Activated CD4-positive, alpha-beta T cell treated with anti-CD3 and anti-CD28 coated beads, Interleukin-2, amount 10 ng/mL, durations not matched to agents 7 days and 5 days (primary cell): ENCODE measurements at places on chromosomes 7 and 10. TPM values are rescaled to one million over a fixed set of nuclear protein-coding genes. Genes with fewer than 3 reads are reported as not detected.

CABCOCO1 gene
- total RNA-seq, result not detected

PAX4 gene
- total RNA-seq, result not detected

IFIT3 gene
- 51.1 TPM for total RNA-seq

FAM131B gene
- total RNA-seq, result 0.30 TPM

ATOH7 gene
- total RNA-seq, result not detected

TMEM270 gene
- not detected for total RNA-seq

SOSTDC1 gene
- not detected for total RNA-seq
